ENCODE measurements at places on chromosomes 5 and 9. TPM values are rescaled to one million over a fixed set of nuclear protein-coding genes. Genes with fewer than 3 reads are reported as not detected.

The OR1Q1 gene
- total RNA-seq = not detected

The FAM153A gene
- total RNA-seq = 6.3 TPM

The GRM6 gene
- not detected for total RNA-seq

The SKP1 gene
- 268 TPM for total RNA-seq

The NIPAL4 gene
- total RNA-seq = 1.5 TPM

The ACTBL2 gene
- total RNA-seq = not detected

The PHF24 gene
- total RNA-seq = not detected

The GARIN3 gene
- 0.25 TPM for total RNA-seq

The SPINK7 gene
- not detected for total RNA-seq

The ALDH1B1 gene
- 30.4 TPM for total RNA-seq

The UBAC1 gene
- total RNA-seq = 33.5 TPM
